ENCODE measurements at places on chromosomes 5 and 9. TPM values are rescaled to one million over a fixed set of nuclear protein-coding genes. Genes with fewer than 3 reads are reported as not detected.

DNA sequence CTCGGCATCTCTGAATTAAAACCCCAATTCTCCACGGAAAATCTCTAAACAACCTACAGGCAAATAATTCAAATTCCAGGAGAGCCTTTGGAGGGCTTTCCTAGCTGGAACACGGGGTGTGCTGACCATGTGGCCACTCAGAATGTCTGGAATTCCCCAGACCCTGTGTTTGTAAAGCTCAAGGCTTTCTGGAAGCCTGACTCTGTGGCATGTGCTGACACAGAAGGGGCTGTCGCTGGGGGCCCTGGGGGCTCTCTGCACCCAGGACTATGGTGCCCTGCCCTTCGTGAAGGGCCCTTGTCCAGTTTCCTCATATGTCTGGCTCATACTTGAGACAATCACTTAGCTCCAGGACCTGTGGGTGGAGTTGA, 29.0 kb upstream of the BOD1 start:
- H3K36me3 ChIP-seq, result no peaks in the 10 kb centered on the region
- H3K27ac ChIP-seq, result no peak overlapping the region
- peak; percentile 17 for DNase-seq

- peaks cover 10% of the 10 kb centered on the region for H3K4me1 ChIP-seq
- peak; percentile 73 for DNase-seq
- H3K4me3 ChIP-seq, result no peak overlapping the region
Observed at GRCh38 chr9:113955076-113955752, 79.1 kb downstream of the ZNF618 start.

DNA sequence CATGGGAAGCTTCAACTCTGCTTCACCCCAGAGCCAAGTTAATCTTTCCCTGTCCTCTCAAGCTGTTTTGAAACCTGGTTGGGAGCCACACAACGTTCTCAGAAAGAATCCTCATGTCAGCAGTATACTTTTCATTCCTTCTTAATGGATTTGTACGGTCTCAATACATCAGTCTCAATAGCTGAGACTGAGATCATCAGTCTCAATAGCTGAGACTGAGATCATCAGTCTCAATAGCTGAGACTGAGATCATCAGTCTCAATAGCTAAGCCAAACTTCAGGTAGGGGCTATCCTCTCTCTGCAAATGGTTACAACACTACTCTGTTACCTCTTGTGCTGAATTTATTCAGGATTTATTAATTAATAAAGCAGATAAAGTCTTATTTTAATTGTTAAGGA, 1317.4 kb upstream of the CDH9 start:
- no peaks in the 10 kb centered on the region for H3K4me1 ChIP-seq
- H3K27ac ChIP-seq, result no peak overlapping the region
- no peaks in the 10 kb centered on the region for H3K36me3 ChIP-seq
- no peaks in the 10 kb centered on the region for H3K27me3 ChIP-seq
- H3K4me3 ChIP-seq, result no peak overlapping the region

DNA sequence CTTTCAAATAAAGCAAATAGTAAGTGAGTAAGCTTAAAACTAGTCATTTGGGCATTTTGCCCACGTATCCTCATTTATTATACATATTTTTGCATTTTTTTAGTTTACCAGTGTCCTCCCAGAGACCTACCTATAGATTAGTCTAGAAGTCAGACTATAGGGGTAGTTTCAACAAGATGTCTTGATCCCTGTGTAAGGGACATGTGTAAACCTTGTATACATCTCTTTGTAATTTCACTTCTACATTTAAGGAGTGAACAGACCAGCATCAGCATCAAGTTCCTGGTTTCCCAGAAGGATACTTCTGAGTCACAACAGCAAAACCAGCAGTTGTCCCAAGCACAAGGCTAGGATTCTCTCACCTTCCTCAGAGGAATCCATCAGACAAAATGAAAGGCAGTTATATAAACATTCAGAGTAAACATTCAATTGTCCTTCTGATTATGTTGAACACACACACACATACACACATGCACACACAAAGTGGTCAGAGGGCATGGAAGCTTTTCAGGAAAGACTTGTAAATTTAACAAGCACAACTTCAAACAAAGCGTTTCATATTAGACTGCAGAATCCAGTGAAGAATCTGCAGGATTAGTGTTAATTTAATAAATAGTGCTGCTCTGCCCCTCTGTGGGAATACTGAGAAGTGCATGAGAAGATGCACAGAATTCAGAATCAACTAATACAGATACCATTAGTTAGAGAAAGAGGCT, 55.4 kb downstream of the HINT1 start:
- no peaks in the 10 kb centered on the region for H3K27me3 ChIP-seq
- no peak overlapping the region for H3K27ac ChIP-seq
- H3K4me1 ChIP-seq, result no peaks in the 10 kb centered on the region
- DNase-seq, result peak; percentile 51
- no peak overlapping the region for H3K4me3 ChIP-seq

GRCh38 chr9:12640016-12640587, 53.1 kb upstream of the TYRP1 start:
- H3K27me3 ChIP-seq, result no peaks in the 10 kb centered on the region
- DNase-seq, result peak; percentile 34
- no peaks in the 10 kb centered on the region for H3K36me3 ChIP-seq
- no peaks in the 10 kb centered on the region for H3K4me1 ChIP-seq
- H3K27ac ChIP-seq, result no peak overlapping the region

DNA sequence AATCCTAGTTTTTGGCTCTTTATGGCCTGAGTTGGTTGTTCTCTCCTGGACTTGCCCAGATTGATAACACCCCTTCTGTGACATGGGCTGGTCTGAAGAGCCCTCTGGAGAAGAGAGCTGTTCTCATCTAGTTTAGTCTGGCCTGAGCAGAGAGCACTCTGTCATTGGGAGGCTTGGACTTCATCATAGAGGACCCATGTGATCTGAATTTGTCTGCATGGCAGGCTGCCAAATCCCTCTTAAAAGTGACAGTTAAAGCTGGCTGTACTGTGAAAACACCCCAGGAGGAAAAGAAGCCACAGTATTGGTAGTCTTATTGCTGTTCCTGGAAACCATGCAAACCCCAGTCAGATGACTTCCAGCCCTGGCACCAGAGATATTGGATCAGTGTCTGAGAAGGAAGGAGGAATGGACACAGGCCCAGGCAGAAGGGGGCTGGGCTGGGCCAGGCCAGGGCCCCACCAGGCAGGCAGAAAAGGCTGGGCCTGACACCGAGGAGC, 3.7 kb upstream of the WDR31 start:
- H3K4me1 ChIP-seq, result peaks cover 7% of the 10 kb centered on the region
- H3K27me3 ChIP-seq, result peaks cover 12% of the 10 kb centered on the region
- peak overlapping the region; percentile 67 for H3K27ac ChIP-seq

GRCh38 chr5:160327818-160328217, 15.5 kb upstream of the CCNJL start:
- no peaks in the 10 kb centered on the region for H3K36me3 ChIP-seq
- H3K27ac ChIP-seq, result no peak overlapping the region
- no peaks in the 10 kb centered on the region for H3K27me3 ChIP-seq
- no peak for DNase-seq
- no peaks in the 10 kb centered on the region for H3K4me1 ChIP-seq
- H3K4me3 ChIP-seq, result no peak overlapping the region

DNA sequence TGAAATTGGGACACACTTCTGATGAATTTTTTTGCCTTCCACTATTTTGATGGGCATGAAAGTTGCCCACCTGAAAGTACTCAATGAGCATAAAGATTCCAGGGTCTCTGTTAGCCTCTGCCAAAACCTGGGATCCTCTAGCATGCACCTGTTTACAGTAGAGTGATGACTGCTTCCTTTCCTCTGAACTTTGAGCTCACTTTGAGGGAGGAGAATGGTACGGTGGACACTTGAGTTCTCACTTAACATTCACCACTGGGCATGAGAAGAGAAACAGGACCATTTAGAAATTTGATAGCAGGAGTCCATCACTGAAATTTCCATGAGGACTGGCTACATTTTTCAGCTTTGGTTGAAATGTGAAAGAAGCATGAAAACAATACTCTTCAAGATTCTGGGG, 374.8 kb downstream of the KDM4C start:
- no peak for DNase-seq
- peaks cover 2% of the 10 kb centered on the region for H3K36me3 ChIP-seq
- no peaks in the 10 kb centered on the region for H3K4me1 ChIP-seq
- H3K4me3 ChIP-seq, result no peak overlapping the region

- H3K27me3 ChIP-seq, result peaks cover 6% of the 10 kb centered on the region
- peaks cover 12% of the 10 kb centered on the region for H3K4me1 ChIP-seq
- H3K4me3 ChIP-seq, result no peak overlapping the region
- H3K27ac ChIP-seq, result no peak overlapping the region
- H3K36me3 ChIP-seq, result no peaks in the 10 kb centered on the region
- no peak for DNase-seq
Observed at GRCh38 chr9:129430940-129431643, 189.8 kb downstream of the C9orf50 start.

GRCh38 chr5:88761269-88761850, 121.6 kb downstream of the MEF2C start:
- H3K27ac ChIP-seq, result no peak overlapping the region
- no peaks in the 10 kb centered on the region for H3K27me3 ChIP-seq
- DNase-seq, result peak; percentile 39
- no peaks in the 10 kb centered on the region for H3K4me1 ChIP-seq
- no peak overlapping the region for H3K4me3 ChIP-seq
- H3K36me3 ChIP-seq, result peaks cover 26% of the 10 kb centered on the region

- H3K4me1 ChIP-seq, result no peaks in the 10 kb centered on the region
- no peaks in the 10 kb centered on the region for H3K36me3 ChIP-seq
- H3K27me3 ChIP-seq, result no peaks in the 10 kb centered on the region
- DNase-seq, result no peak
- no peak overlapping the region for H3K4me3 ChIP-seq
Observed at GRCh38 chr5:168356592-168356991, 65.1 kb downstream of the WWC1 start.

GRCh38 chr5:22354956-22355355, 498.2 kb downstream of the CDH12 start:
- no peaks in the 10 kb centered on the region for H3K27me3 ChIP-seq
- no peak for DNase-seq
- H3K4me3 ChIP-seq, result no peak overlapping the region
- H3K27ac ChIP-seq, result no peak overlapping the region

The ZDHHC11B gene
- 3.8 TPM for total RNA-seq

The IFNA13 gene
- 0.04 TPM for total RNA-seq

The FAM53C gene
- 25.8 TPM for total RNA-seq

The HRCT1 gene
- total RNA-seq, result 1.2 TPM

The MELK gene
- total RNA-seq, result 8.9 TPM

The CA9 gene
- 0.49 TPM for total RNA-seq

Measured in muscle of leg (tissue), 16 donors.